ENCODE measurements at places on chromosomes 2 and 18.

- DNase-seq = no peak
Observed at GRCh38 chr2:24918326-24919036, 1.6 kb downstream of the ADCY3 start.

- DNase-seq = no peak
Observed at GRCh38 chr2:233363744-233364235, 9.5 kb downstream of the DGKD start.

DNA sequence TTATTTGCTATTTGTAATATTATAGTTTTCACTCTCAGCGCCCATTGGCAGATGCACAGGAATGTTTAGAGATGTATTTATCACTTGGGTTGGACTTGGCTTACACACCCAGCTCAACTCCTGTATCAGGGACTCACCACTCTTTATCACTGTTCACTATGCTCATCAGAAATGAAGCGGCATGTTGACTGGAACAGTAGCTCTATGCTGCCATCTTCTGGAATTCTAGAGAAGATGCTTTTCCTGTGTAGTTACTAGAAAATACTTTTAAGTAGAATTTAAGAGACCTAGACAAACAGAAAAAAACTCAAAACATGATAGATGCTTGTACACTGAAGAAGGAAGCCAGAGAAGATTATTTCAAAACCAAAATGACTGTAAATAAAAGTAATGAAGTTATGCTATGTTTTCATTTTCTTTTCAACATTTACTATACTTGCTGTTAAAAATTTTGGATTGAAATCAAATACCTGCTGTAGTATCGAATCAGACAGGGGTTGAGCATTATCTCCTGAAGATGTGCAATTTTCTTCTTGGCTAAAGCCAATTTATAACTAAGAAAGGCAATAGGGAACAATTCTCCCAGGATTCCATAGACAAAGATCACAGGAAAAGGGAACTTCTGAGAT, 47.4 kb upstream of the NXPH2 start:
- no peak for DNase-seq

DNA sequence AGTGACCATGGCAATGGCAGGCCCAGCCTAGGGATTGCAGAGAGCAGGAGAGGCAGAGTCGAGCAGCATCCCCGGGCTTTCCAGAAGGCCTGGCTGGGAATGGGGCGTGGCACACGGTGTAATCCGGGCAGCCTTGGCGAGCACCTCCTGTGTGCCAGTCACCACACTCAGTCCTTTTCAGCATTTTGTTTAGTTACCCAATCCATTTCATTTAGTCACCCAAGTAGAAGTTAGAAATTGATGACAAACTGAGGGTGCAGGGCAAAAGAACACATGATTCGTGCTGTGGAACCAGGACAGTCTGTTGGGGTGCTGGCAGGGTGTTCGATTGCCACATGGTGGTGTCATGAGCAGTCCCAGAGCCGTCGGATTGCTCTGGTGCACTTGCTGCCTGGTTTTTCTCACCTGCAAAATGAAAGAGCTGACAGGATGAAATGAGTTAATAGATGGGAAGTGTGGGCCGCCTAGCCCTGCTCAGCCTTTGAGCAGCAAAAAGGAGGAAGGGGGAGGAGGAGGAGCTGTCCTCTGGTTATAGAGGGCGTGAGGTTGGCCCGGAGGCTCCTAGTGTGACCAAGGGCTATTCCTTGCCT, 299.4 kb downstream of the AGAP1 start:
- no peak for DNase-seq

GRCh38 chr2:231344851-231345250, 50.7 kb upstream of the B3GNT7 start:
- no peak for DNase-seq

- no peak for DNase-seq
Observed at GRCh38 chr2:161068670-161069069, 91.6 kb upstream of the TANK start.

DNA sequence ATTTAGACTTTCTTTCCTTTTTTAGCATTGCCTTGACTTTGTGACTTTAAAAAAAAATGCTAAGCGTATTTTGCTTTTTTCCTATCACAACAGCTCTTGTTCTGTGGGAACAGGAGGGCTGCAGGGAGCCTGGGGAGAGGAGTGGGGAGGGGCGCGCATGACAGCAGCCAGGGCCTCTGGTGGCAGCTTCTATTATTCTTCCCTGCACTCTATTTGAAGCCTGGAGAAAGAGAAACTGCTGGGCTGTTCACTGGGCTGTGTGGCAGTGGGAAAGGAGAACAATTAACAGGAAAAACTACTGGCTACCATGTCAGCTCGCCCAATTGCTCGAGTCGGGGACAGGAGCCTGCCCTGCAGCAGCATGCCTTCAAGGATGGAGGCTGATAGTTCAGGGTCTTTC, 119.0 kb upstream of the ZBTB14 start:
- no peak for DNase-seq

- DNase-seq = no peak
Observed at GRCh38 chr2:190792956-190793888, 87.4 kb upstream of the GLS start.

DNA sequence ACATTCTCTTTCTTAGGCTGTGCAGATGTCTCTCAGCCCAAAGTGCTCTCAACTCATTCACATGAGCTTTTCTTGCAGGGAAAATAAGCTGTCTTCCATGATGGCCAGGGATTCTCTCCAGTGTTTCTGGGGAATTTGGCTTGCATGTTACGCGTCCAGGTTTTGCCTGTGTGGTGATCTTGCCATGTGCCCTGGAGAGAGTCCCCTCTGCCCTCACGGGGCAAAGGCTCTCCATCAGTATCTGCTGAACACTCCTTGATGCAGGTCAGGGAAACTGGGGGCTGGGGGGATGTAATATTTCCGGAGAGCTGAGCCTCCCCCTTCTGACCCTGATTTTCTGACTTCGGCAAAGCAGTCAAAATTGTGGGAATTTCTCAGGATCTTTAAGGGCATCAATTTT, 87.6 kb downstream of the ACKR3 start:
- no peak for DNase-seq

DNA sequence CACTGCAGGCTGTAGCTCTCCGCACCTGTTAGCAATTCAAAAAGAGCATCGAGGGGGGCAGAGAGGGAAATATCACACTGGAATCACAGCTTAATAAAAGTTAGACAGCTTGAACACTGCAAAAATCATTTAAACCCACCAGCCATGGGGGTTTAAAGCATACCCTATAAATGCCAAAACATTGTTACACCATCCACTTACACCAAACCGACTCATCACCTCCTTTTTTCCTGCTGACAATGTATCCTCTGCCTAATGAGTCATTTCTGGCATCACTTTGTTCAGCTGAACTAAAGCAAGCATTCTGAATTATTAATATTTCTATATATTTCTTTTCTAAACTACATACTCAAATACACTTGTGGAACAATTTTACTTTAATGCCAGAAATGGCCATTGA, 21.6 kb downstream of the MC4R start:
- DNase-seq = no peak

GRCh38 chr2:72146347-72147302, 1.0 kb downstream of the CYP26B1 start:
- DNase-seq = no peak

- no peak for DNase-seq
Observed at GRCh38 chr2:7405861-7406715, 488.9 kb downstream of the RNF144A start.

DNA sequence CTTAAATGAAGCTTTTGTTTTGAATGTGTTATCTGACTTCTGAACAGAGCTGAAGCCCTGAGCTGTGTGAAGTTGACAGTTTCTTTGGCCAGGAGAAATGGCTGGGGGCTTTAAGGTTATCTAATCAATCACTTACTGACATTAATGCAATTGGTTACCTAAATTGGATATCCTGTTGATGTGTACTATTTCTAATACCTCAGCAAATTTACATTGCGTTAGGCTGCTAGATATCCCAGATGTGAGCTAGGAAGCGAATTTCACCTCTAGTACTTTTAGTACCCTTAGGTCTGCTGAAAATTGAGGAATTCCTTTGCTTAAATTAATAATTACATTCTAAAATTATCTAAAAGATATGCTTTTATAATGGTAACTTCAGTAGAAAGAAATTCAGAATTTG, 102.0 kb downstream of the LCLAT1 start:
- DNase-seq = no peak

Measured in activated CD8-positive, alpha-beta memory T cell treated with anti-CD3 and anti-CD28 coated beads for 4 hours (primary cell).